ENCODE measurements at places on chromosomes 2 and 18.

GRCh38 chr2:45330108-45330507 is 281.0 kb downstream of the SRBD1 start:
- no peak for DNase-seq

DNA sequence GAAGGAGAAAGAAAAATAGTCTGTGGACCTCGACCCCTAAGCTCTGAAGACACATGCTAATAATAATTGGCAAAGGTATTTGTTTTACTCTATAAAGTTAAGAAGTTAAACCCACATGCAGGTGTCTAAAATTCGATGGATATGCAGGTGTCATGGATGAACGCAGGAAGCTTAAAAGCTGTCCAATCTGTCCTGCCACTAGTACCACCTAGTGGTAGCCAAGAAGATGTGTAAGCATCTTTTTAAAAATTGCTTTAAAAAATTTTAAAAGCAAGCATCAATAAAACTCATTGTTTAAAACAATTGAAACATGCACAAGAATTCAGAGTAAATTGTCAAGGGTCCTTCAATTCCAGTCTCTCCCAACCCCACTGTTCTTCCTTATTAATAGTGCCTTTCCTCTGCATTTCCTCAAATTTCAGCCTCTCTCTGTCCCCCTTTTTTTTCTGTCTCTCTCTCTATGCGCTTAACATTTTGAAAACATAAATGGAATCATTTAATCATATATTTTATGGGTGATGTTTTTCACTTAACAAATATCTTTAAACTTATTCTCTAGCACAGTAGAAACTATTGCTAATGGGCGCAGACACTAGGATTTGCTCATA is 30.6 kb upstream of the PPP3R1 start:
- no peak for DNase-seq

- DNase-seq, result no peak
Measured at GRCh38 chr2:161133366-161133765, 26.9 kb upstream of the TANK start.

DNA sequence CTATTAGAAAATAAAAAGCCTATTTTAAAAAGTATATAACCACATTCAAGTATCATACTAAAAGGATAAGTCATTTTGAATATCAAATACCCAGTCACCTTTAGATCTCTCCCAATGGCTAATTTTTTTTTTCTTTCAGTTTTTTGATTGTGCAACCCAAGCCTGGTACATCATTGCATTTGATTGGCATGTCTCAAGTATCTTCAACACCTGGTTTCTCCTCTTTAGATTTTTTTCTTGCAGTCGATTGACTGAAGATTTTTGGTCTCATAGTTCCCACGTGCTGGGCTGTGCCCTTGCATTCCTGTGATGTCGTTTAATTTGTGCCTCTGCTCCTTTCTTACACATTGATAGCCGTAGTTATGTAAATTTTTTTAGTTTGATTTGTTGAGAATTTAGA is 40.7 kb downstream of the ATIC start:
- DNase-seq, result no peak

- no peak for DNase-seq
Measured at GRCh38 chr2:148926291-148926961, 51.4 kb downstream of the KIF5C start.

GRCh38 chr2:42569883-42570282 is 1.5 kb downstream of the MTA3 start:
- DNase-seq, result no peak

DNA sequence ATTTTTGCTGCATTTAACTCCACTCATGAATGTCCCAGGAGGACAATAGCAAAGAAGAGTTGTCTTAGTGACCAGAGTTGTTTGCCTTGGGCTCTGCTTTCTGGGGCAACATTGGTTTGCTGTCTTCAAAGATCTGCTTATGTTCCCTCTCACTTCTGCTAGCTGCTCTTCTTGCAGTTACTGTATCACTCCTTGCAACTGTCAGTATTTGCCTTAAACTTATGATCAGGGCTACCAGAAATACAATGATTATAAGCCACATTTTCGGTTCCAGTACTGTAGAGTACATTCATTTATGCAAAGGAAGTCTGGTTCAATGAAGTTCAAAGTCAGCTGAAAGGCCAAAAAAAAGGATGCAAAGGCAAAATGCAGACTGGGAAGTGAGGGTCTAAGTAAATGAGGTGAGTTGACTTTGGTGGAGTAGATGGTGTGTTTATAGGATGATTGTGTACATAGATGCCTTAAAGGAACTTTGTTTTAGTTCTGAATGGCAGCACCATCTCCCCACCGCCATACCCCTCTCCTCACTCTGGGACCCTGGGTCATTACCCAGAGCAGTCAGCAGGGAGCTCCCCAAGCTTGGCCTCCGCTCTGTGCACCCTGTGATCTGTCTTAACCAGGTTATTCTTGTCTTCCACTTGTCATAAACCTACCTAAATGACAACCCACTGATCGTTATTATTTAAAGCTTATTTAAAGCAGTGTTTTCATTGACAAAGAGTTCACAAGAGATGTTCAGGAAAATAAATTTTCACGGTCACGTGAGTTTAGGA is 236.0 kb downstream of the DOK6 start:
- no peak for DNase-seq

DNA sequence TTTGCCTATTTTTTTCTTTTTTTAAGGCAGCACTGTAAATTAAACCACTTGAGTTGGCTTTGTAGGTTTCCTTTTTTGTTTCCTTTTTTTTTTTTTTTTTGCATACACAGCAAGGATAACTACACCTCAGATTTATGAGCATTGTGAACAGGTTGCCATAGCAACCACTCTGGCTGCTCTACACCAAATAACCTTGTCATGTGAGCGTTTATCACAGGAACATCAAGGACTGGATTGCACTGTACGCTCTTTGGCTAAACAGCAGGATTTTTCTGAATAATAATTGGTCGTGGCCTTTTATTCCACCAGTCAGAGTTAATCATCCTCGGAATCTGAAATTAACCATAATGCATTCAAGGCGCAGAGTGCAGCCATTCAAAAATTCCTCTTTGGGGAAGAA is 199.1 kb upstream of the SLC14A2 start:
- DNase-seq, result no peak

DNA sequence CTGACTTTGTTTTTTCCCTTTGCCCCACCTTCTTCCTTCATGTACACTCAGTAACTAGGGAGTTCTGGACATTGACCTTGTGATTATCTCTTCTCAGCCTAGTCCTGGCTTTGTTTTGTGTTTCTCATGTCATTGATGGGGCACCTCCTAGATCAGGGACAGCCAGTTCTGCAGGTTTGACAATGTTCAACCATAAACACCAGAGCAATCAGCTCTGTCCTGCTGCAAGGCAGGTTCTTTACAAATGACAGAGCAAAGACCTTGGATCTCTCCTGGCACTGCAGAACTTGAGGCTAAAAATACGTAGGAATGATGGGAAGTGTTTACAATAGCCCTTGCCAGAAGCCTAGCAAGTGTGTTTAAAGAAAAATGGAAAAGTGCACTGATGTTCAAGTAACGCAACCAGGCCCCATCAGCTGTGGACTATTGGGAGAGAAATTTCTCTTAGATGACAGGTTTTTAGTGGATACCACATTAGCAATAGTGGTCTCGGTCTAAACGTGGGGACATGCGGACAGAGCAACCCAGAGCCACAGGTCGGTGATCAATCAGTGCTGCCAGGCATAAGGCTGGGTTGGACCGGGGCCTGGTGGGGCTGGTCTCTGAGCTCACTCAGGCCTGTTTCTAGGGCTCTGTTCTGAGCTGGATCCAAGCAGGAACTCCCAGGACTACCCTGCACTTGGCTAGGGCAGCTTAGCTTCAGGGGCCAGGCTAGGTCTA is 76.8 kb downstream of the SOWAHC start:
- DNase-seq, result no peak

DNA sequence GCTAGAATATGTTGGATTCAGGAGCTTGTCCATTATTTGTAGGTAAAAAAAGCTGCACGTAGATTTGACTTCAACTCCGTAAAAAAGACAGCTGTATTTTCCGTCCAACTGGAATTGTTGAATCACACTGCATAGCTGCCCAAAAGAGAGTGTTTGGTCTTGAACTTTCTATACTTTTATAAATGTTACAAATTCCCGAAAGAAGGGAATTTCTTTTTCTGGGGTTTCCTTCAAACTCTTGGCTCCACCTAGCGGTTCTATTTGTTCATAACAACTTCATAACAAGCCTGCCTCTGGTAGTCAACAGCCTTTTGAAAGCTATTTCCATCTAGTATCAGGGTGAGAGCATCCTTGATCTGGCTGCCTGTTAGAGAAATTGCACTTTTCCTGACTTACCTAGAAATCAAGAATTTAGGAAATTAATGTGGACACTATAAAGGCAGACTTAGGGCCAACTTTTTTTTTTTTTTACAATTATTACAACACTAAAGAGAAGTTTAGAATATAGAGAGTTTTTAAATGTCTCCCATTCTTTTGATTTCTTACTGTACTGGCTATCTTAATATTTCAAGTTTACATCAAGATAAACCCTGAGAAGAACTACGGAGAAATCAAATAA is 48.1 kb downstream of the TMEM185B start:
- no peak for DNase-seq

DNA sequence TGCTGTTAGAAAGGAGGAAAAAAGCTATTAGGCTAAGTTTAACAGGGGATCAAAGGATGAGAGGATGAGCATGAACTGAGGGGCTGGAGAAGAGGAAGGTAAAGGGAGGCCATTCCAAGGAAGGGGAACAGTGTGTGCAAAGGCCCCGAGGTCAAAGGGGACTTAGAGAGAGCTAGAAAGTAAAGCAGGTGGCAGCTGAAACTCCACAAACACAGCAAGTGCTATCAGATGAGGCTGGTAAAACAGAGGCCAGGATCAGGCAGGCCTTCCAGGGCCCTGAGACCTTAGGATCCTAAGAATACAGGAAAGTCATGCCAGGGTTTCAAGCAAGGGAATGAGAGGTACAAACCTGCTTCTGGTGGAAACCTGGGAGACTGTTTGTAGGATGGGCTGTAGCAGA is 5.8 kb downstream of the HDAC4 start:
- no peak for DNase-seq

GRCh38 chr2:66982766-66983165 is 414.4 kb upstream of the ETAA1 start:
- no peak for DNase-seq

- DNase-seq, result no peak
Measured at GRCh38 chr2:58479535-58480140, 238.5 kb upstream of the FANCL start.

DNA sequence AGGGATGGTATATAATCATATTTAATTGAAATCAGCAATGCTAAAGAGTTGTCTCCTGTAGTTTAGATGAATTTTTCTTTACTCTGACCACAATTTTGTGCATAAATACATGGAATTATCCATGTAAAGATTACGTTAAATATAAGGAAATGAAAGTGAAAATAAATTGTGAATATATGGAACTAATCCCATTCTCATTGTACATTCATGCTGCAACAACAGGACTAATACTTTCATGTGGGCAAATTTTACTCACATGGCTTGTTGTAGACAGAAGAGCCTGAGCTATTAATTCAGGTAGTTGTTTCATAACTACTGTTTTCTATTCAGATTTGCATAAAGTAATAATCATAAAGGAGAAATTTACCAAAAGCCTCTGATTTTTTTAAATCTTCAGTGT is 357.8 kb downstream of the ARHGAP15 start:
- no peak for DNase-seq

- DNase-seq, result no peak
Measured at GRCh38 chr2:237075749-237076599, 9.7 kb upstream of the COPS8 start.
